ENCODE measurements at places on chromosomes 6 and 20. TPM values are rescaled to one million over a fixed set of nuclear protein-coding genes. Genes with fewer than 3 reads are reported as not detected.

Gene CYP39A1
- polyA plus RNA-seq, result 10.2 TPM

Gene FOXS1
- polyA plus RNA-seq, result 6.5 TPM

DNA sequence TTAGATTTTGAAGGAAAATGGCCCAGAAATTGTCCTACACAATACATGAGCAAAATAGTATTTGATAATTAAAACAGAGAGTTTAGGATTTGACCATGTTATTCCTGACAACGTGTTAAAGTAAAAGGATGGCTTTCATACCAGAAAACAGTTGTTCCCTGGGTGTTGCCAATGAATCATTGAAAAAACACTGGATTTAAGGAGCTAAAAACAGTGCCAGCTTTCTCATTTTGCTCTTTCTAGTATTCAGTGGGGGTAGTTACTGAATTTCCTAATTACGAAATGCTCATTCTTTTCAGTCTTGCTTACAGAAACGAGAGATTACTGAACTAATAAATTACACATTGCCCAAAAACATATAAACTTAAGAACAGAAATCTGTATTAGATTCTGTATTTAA, 26.6 kb upstream of the SNAP91 start:
- no peak for DNase-seq

Gene HUS1B
- not detected for polyA plus RNA-seq

DNA sequence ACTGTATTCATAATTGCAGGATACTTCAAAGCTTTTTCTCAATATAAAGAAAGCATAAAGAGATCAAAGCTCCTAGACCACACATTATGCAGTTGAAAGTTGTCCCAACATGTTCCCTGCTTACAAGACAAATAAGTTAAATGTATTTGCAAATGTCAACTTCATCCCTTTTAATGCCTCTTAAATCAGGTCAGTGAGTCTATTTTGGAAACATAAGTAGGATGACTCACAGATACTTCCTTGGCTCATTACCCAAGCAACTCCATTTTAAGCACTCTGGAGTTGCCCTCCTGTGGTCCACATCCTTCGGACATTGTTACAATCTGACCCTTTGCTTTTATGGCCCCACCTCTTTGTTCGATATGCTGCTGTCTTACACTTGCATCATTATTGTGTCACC, 162.0 kb downstream of the FAXC start:
- no peak for DNase-seq

Gene CNR1
- polyA plus RNA-seq, result 1.1 TPM

- DNase-seq, result no peak
These were observed 158.8 kb downstream of the CDK19 start for GRCh38 chr6:110656492-110656891.
